Fibroblast of skin of scalp (primary cell): ENCODE measurements at places on chromosomes 7 and 10.
A peak's percentile ranks its signal among the peaks of the same experiment; 100 is the strongest.

- DNase-seq, result no peak
Observed at GRCh38 chr7:43217055-43217454, 104.6 kb downstream of the HECW1 start.

DNA sequence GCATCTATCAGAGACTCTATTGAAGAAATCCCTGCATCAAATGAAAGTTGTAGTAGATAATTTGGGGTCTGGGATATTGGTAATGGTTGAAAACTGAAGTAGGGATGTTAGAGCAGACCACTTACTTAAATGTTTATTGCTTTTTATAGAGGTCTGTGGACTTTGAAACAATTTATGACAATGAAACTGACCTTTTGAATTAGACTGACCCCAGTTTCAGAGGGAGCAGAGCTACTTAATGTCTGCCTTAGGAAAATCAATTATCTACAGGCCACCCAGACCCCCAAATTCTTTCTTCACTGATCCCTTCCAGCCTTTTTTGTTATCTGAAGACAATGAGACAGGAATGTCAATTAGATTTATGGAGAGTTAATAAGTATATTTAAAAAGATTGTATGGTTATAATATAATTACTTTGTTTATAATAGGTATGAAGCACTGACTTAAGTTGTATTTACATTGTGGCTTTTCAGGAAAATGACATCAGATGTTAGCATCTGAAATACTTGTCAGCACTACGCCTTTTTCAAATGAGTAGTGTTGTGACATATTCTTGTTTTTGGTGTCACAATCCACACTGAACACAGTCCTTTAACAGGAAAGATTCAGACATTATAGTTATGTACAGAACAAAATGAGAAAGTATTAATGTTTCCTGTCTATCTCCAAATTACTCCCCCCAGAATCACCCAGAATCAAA, 13.9 kb downstream of the MGAM2 start:
- DNase-seq, result no peak

DNA sequence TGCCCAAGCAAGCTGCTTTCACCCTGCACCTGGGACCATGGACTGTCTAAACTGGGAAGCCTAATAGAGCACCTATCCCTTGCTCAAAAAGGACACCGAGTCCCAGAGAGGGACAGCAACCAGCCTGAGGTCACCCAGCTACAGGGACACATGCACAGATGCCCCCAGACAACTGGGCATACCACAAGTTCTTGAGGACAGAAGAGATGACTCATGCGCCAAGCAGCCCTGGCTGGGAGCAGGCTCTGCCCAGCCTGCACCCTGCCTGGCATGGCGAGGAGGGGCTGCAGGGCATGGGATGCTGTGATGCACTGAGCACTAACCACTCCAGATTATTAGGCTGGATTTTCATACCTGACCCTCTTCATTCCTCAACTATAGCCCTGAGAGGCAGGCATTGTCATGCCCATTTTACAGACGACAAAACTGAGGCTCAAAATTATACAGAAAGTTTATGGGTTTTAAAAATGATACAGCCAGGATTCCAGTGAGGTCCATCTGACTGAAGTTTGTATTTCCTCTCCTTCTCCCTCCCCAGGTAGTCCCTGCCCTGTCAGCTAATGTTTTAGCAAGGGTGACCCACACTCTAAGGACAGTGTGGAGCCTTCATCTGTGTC, 289.3 kb upstream of the ZMIZ1 start:
- peak; percentile 43 for DNase-seq

DNA sequence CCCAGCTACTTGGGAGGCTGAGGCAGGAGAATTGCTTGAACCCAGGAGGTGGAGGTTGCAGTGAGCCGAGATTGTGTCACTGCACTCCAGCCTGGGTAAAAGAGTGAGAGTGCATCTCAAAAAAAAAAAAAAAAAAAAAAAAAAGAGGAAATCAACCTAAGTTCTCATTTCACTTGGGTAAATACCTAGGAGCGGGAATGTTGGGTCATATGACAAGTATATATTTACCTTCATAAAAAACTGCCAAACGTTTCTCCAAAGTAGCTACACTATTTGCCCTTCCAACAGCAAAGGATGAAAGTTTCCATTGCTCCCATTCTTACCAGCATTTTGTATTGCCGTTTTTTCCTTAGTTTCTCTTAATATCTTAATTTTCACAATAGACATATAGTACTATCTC, 9.8 kb downstream of the P4HA1 start:
- DNase-seq, result no peak

DNA sequence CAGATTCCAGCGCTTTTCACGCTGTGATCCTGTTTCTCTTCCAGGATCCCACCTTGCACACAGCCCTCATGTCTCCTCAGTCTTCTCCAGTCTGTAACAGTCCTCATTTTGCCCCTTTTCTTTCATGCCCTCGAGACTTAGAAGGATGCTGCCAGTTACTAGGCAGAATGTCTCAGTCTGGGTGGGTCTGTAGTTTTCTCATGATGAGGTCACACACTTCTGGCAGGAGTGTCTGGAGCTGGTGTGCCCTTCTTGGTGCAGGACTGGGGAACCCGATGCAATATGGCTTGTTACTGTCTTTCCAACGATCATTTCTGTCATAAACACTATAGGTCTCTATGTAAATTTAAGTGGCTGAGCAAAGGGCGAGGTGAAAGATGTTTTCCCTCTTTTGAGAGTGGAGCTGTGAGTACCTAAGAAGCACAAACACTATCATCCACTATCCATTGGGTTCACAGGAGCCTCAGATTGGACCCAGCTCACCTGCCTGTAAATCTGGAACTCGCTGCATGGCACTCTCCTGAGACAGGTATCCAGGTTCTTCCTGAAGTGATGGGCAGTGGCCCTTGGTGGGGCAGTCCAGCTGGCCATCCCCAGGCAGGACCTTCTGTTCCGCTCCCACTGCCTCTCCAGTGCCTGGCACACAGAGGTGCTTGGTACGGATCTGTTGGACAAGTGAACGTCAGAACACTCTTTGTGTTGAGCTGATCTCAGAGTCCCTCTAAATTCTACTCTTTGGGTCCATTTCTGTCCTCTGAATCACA, 64.3 kb upstream of the ZNF32 start:
- DNase-seq, result no peak

GRCh38 chr10:67735430-67735829, 39.4 kb upstream of the CTNNA3 start:
- DNase-seq, result no peak
